ENCODE measurements at places on chromosomes 5 and 9. TPM values are rescaled to one million over a fixed set of nuclear protein-coding genes. Genes with fewer than 3 reads are reported as not detected.
A peak's percentile ranks its signal among the peaks of the same experiment; 100 is the strongest.

DNA sequence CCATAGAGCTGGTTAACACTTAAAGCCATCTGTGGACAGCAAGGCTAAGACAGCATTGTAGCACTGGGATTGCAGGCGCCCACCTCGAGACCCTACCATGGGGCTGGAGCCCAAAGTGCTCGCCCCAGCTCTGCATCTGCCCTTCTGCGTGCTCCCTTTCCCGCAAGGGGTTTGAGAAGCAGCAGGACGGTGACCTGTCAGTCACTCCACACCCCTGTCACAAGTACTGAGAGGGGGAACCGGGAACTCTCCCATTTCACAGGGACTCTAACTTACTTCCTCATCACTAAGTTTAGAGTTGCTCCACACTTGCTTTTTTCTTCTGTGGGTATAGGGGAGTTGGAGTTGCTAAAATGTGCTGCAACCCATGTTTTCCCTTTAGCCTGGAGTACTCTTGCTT, 273.2 kb downstream of the SMARCA2 start:
- no peak for DNase-seq

GRCh38 chr9:137605121-137606004, at the start of gene ARRDC1:
Gene ARRDC1 (plus strand): TSS chr9:137605686. CDS start chr9:137605718, 32 bp downstream.
- DNase-seq: peak; percentile 91

- DNase-seq: no peak
These were observed 5.9 kb downstream of the GLDC start for GRCh38 chr9:6639622-6640021.

- no peak for DNase-seq
These were observed 88.4 kb downstream of the GALNT10 start for GRCh38 chr5:154278908-154279307.

DNA sequence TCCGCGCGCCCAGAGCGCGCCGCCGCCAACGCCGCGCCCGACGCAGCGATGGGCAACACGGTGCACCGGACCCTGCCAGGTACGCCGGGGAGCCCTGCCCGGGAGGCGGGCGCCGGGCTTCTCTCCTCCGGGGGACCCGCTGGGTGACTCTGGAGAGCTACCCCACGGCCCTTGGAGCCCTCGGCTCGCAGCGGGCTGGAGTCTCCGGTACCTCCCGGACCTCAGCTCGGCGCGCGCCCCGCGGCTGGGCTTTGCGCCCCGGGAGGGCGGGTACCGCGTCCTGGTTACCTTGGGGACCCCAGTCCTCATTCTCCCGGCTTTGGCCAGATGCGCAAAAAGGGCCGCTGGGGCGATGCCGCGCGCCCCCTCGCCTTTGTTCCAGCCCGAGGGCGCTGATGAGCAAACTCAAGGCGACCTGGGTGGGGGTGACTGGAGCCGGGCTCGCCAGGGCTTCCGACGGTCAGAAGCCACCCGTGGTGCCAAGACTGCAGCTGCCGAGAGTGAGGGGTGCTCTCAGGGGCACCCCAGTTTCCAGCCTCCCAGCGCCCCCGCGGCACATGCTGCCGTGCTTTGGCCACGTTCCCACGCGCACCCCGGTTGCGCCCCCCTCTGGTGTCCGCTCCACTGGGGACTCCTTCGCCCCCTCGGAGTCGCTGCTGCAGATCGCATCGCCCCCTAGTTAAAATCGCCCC, 442 bp downstream of the NEURL1B start:
- DNase-seq: no peak

DNA sequence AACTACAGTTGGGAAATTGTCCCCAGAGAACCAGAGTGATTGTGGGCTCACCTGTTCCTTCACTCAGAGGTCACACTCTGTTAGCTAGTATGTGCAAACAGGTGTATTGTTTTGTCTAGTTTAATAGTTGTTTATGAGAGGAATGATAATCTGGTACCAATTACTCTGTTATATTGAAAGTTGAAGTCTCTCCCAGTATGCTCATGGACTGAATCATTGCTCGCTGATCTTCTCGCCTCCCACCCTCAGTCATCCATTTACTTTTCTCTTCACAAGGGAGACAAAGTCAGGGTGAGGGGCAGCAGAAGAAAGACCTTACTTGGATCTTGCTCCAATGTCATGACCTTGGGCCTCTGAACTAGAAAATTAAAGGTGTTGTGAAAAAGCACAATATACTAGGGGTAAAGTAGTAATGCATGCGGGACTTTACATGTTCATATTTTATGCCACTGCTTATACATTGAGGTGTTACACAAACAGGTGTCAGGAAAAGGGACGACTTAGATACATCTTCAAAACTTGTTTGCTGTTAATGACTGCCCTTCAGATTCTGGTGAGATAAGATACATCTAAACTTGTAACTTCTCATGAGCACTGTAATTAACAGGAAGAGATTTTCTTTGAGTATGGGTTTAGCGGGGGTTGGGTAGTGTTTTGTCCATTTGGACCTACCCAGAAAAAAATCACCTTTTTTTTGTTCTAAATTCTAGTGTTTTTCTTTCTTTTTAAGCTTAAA, 36.9 kb downstream of the LNPEP start:
- no peak for DNase-seq

GRCh38 chr5:175714479-175715085, 56.7 kb downstream of the HRH2 start:
- no peak for DNase-seq

- DNase-seq: no peak
These were observed 31.3 kb upstream of the COL15A1 start for GRCh38 chr9:98912450-98912849.

- DNase-seq: no peak
These were observed 195.3 kb upstream of the MVB12B start for GRCh38 chr9:126131066-126132010.

- peak; percentile 94 for DNase-seq
These were observed 3.9 kb upstream of the SPINK1 start for GRCh38 chr5:147835386-147835798.

GRCh38 chr9:115152281-115152820, 34.4 kb upstream of the TNC start:
- DNase-seq: no peak

DNA sequence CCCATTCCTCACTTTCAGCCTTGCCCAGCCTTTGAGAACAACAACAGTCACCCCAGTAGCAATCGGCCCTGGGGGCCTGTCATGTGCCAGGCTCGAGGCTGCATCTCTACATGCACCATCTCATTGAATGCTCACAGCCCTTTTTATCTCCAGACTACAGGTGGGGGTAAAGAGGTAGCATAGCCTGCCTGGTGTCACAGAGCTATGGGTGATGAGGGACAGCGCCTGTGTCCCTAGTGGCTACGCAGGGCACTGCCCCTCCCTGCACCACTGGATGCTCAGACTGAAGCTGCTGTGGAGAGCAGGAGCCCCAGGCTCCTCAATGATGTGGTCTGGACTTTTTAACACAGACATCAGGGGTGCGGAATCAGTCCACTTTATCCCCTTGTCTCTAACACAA, 2.8 kb downstream of the CAMK2A start:
- DNase-seq: peak; percentile 73

GRCh38 chr9:125904155-125904851, 157.1 kb downstream of the PBX3 start:
- no peak for DNase-seq

The CD274 gene
- total RNA-seq: 0.49 TPM

The AUH gene
- 35.7 TPM for total RNA-seq

The NRARP gene
- 0.22 TPM for total RNA-seq

Measured in HepG2 (cell line).